Stimulated activated CD4-positive, alpha-beta T cell treated with anti-CD3 and anti-CD28 coated beads, Interleukin-1b, Interleukin-23, amount 100 ng/mL, for 1 hour (primary cell): ENCODE measurements at places on chromosomes 3 and 15.

GRCh38 chr15:49877117-49877872, 241.7 kb downstream of the ATP8B4 start:
- no peak for DNase-seq

GRCh38 chr15:93170329-93170728, 81.3 kb upstream of the RGMA start:
- DNase-seq = no peak

DNA sequence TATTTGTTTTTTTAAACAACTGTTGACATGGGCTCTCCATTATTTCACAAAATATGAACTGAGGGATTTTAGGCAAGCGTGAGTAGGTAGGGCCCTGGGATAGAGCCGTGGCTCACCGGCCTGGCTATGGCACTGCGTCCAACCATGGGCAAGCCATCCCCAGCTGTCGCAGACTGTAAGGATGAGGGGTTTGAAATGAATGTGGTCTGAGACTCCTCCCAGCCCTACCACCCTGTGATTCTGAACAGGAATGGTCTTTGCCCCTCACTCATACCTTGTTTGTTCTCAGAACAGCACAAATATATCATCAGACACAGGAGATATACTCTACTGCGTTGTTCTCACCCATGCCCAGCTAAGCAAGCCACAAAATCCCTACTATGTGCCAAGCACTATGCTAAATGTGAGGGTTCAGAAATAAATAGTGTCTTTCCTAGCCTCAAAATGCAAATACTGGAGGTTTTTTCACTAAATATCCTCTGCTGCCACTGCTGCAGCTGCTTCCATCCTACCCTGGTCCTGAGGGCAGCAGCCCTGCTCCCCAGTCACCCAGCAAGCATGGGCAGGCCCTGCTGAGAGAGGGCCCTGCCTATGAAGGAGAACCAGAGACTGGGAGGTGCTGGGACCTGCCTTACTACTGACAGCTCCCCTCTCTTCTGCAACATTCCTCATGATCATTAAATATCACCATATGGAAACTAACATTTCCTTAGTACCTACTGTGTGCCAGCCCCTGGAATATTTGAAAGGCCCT, 102.8 kb downstream of the XXYLT1 start:
- no peak for DNase-seq

DNA sequence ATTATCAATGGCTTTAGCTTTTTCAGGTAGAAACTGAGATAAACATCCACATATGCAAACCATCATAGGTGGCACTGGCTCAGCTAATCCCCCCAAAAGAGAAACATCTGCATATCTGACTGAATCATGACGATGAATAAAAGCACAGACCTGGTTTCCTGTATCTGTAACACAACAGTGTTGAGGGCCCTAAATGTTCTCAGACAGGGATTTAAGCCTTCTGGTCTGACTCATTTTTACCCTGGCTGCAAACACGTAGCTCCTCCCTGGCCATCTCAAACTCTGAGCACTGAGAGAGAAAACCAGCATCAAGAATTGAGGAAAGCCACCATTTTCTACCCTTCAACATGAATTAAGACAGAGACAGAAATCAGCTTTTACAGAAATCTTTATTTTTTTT, 35.2 kb downstream of the GLB1 start:
- DNase-seq = no peak

- no peak for DNase-seq
Observed at GRCh38 chr3:48521635-48522034, 17.7 kb upstream of the SHISA5 start.

GRCh38 chr3:48084929-48085328, 68.7 kb upstream of the MAP4 start:
- DNase-seq = no peak

GRCh38 chr3:60771766-60772165, 479.5 kb downstream of the FHIT start:
- DNase-seq = no peak

GRCh38 chr3:184230603-184231528, 1.5 kb downstream of the VWA5B2 start:
- DNase-seq = no peak

- no peak for DNase-seq
Observed at GRCh38 chr3:126134219-126134975, 46.0 kb downstream of the ALDH1L1 start.

DNA sequence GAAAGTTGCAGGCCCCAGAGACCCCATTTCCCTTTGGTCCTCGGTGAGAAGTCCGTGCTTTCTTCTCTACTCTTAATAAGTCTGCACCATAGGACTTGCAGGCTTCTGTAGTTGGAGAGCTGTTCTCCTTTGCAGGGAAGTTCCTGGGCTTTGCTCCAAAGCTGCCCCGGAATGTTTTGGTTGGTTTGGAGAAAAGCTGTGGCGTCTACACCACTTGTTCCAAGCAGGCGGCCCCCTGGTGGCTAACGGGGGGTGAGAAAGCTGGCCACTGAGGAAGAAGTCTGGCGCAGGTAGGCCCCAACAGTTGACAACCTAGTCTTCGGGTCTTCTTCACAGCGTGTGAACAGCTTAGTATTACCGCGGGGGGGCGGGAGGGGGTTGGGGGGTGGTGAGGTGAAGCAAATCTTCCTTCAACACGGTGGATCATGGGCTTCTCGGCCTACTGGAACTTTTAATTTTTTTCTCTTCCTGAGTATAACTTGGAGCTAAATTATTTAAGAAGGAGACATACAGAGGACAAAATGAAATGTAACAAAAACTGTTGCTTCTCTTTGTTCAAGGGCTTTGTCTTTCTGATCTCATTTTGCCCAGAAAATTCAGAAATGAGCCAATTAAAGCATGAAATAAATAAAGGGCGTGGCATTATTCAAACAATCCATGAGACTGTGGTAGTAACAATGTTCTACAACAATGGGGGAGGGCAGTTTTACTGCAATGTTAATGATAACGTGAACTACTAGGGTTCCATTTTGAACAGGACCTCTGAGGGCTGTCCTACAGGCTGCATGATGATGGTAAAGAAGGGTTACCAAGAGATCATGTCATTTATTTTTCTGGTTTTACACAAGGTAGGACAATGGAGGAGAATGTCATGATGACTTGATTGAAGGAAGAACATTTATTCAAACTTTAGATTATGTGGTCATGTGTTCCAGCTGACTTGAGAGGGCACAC, 2.2 kb upstream of the THRB start:
- no peak for DNase-seq

GRCh38 chr15:61404567-61404966, 175.5 kb upstream of the RORA start:
- DNase-seq = no peak

DNA sequence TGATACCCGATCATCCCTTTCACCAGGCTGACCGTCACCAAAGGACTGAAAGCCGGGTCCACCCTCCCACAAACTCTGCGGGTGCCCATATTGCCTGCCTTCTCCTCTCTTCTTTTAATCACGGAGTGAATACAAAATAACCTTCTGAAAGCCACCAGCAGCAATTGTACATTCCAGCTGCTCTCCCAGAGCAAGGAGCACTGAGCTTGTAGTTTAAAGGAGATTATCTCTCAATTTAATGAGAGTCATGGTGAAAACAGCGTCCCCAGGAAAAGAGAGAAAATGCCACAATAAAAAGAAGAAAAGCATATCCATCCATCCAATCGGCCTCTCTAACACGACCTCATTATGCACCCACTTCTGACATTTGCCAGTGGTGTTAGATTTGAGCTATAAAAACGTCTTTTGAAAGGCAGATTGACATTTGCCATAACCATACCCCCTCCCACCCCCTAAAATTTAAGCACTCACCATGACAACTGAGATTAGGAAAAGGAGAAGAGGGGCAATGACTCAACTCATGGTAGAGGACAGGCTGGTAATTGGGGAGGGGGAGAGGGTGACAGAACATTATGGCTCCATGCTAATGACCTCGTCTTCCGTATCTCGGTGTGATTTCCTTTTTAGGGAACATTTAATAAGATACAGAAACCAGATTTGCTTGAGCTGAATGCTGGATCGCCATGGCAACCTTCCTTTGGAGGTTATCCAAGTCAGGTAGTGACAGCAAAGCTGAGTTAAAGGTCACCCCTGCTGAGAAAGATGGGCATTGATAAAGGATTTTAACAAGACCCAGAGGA, 106.2 kb downstream of the ST8SIA2 start:
- no peak for DNase-seq

- no peak for DNase-seq
Observed at GRCh38 chr3:148158210-148158609, 539.5 kb upstream of the AGTR1 start.

GRCh38 chr3:53579636-53580035, 85.2 kb downstream of the CACNA1D start:
- no peak for DNase-seq
